Upper lobe of right lung (tissue), 1 donor: ENCODE measurements at places on chromosomes 1 and 21. TPM values are rescaled to one million over a fixed set of nuclear protein-coding genes. Genes with fewer than 3 reads are reported as not detected.

- H3K36me3 ChIP-seq: peaks cover 27% of the 10 kb centered on the region
- peaks cover 59% of the 10 kb centered on the region for H3K4me1 ChIP-seq
- H3K27me3 ChIP-seq: no peaks in the 10 kb centered on the region
- H3K4me3 ChIP-seq: peak overlapping the region; percentile 69
Observed at GRCh38 chr1:161131523-161132409, 701 bp downstream of the DEDD start.

DNA sequence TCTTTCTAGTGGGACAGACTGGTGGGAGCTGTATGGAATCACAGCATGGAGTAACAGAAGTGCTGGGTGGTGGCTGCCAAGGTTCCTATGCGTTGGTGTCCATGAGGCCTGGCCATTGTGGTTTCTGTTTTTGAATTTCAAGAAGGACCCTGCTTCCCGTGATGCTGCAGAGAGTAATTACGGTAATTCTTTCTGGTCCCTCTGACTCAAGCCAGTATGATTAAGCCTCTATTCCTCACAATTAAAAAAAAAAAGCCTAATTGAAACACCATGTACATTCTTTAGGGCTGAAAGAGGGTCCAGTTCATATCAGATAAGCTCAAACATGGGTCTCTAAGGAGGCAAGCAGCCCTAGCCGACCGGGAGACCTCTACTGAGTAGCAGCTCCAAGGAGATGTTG is 10.5 kb upstream of the C1orf21 start:
- no peak overlapping the region for H3K27ac ChIP-seq
- no peaks in the 10 kb centered on the region for H3K4me1 ChIP-seq
- H3K27me3 ChIP-seq: no peaks in the 10 kb centered on the region
- no peak overlapping the region for H3K4me3 ChIP-seq

DNA sequence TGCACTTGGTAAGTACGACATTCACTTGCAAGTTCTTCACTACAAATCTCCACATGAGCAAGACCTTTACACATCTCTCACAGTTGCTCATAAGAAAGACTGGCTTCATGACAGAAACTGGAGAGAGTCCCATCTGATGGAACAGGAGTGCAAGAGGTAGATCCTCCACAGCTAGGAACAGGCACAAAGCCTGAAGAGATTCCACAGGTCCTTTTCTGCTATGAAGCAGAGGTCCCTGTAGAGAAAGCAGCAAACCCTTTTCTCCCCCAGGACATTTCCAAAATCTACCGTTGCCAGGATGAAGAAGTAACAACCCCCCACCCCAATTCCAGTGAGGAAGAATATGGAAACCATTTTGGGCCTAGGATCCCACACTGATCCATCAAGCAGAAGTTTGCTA is 47.3 kb downstream of the EIF4G3 start:
- H3K27me3 ChIP-seq: no peaks in the 10 kb centered on the region
- no peak for DNase-seq
- H3K36me3 ChIP-seq: no peaks in the 10 kb centered on the region
- H3K4me1 ChIP-seq: peaks cover 2% of the 10 kb centered on the region
- no peak overlapping the region for H3K27ac ChIP-seq

GRCh38 chr1:205601205-205601604 is 30.6 kb downstream of the ELK4 start:
- DNase-seq: no peak
- no peak overlapping the region for H3K4me3 ChIP-seq
- no peak overlapping the region for H3K27ac ChIP-seq
- peaks cover 16% of the 10 kb centered on the region for H3K4me1 ChIP-seq

GRCh38 chr1:157671895-157672294 is 28.7 kb downstream of the FCRL3 start:
- H3K27me3 ChIP-seq: no peaks in the 10 kb centered on the region
- H3K4me3 ChIP-seq: no peak overlapping the region
- no peaks in the 10 kb centered on the region for H3K4me1 ChIP-seq
- no peaks in the 10 kb centered on the region for H3K36me3 ChIP-seq
- no peak overlapping the region for H3K27ac ChIP-seq
- DNase-seq: no peak

ATP1A4 gene
- total RNA-seq: 0.96 TPM

EPHA2 gene
- 44.8 TPM for total RNA-seq

TIAM1 gene
- total RNA-seq: 27.3 TPM

GRCh38 chr1:103547840-103548239 is 22.3 kb downstream of the RNPC3 start:
- no peaks in the 10 kb centered on the region for H3K27me3 ChIP-seq
- no peaks in the 10 kb centered on the region for H3K4me1 ChIP-seq
- no peak overlapping the region for H3K4me3 ChIP-seq
- DNase-seq: no peak
- no peak overlapping the region for H3K27ac ChIP-seq

GBP6 gene
- 0.12 TPM for total RNA-seq

PLA2G4A gene
- total RNA-seq: 10.7 TPM

MARK1 gene
- total RNA-seq: 2.3 TPM

- H3K36me3 ChIP-seq: no peaks in the 10 kb centered on the region
- H3K27me3 ChIP-seq: peaks cover 24% of the 10 kb centered on the region
- DNase-seq: no peak
- H3K4me1 ChIP-seq: peaks cover 4% of the 10 kb centered on the region
- H3K27ac ChIP-seq: no peak overlapping the region
Observed at GRCh38 chr1:48000883-48001282, 3.7 kb upstream of the TRABD2B start.

DDAH1 gene
- 51.3 TPM for total RNA-seq

GRCh38 chr1:157829711-157830110 is 9.8 kb upstream of the FCRL1 start:
- H3K27me3 ChIP-seq: no peaks in the 10 kb centered on the region
- no peaks in the 10 kb centered on the region for H3K36me3 ChIP-seq
- no peak overlapping the region for H3K4me3 ChIP-seq
- no peak for DNase-seq
- H3K4me1 ChIP-seq: no peaks in the 10 kb centered on the region
